Stimulated activated CD8-positive, alpha-beta memory T cell treated with anti-CD3 and anti-CD28 coated beads, Interleukin-4, amount 100 ng/mL, for 1 hour (primary cell): ENCODE measurements at places on chromosomes 7 and 10.
A peak's percentile ranks its signal among the peaks of the same experiment; 100 is the strongest.

GRCh38 chr10:24360282-24361127, 151.6 kb downstream of the KIAA1217 start:
- no peak for DNase-seq

- no peak for DNase-seq
Measured at GRCh38 chr7:82506702-82507101, 63.1 kb upstream of the CACNA2D1 start.

DNA sequence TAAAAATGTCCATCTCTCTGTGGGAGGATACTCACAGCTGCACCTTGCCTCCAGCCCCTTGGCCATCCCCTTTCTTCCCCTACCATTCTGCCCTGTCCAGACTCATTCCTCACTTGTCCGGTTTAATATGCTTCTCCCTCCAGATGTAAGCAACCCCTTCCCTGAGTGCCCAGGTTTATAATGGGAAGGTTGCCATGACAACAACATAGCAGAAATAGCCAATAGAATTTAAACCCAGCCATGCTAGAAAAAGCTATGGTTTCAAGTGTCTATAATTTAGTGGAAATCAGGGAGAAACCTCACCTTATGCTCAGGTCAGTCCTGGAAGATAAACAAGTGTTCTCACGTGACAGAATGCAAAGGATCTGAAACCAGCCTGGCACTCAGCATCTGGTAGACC, 196.0 kb upstream of the FZD8 start:
- no peak for DNase-seq

- DNase-seq, result no peak
Measured at GRCh38 chr7:41107330-41107937, 595.5 kb downstream of the INHBA start.

DNA sequence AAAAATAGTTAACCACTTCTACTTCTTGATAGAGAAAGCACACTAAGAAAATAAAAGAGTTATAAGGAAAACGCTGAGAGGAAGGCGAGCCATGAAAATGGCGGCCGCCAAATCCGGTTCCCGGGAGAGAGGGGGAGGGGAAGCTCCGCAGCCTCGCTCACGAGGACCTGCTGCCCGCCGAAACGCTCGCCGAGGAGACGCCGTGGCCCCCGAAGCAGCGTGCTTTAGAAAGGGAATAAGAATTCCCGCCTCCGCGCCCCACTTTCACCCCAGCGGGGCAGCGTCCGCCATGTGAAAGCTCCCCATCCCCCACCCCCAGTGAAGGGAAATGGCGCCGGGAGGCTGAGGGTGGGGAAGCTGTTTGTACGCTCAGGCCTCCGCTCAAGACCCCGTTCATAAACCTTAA, 505 bp downstream of the HNRNPA2B1 start:
- DNase-seq, result peak; percentile 64

- DNase-seq, result no peak
Measured at GRCh38 chr7:98324782-98325181, 43.3 kb downstream of the BRI3 start.

DNA sequence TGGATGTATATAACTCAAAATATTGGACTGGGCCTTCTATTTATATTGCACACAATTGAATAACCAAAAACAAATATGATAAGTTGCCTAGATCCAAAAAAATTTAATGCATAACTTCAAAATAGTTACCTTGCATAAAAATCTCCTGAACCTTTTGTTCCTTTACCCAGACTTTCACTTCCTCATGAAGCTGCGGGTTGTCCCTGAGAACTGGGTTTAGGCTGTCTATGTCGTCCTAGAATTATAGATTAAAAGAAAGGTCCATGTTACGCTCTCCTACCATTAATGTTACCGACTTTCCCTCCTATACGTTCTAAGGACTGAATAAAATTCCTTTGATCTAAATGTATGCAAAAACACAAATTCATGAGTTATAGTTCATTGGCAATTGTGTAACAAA, 86.6 kb downstream of the NRBF2 start:
- no peak for DNase-seq

GRCh38 chr10:123355748-123356481, 201.7 kb downstream of the BUB3 start:
- no peak for DNase-seq

- DNase-seq, result no peak
Measured at GRCh38 chr7:47602272-47603004, 20.5 kb upstream of the TNS3 start.

DNA sequence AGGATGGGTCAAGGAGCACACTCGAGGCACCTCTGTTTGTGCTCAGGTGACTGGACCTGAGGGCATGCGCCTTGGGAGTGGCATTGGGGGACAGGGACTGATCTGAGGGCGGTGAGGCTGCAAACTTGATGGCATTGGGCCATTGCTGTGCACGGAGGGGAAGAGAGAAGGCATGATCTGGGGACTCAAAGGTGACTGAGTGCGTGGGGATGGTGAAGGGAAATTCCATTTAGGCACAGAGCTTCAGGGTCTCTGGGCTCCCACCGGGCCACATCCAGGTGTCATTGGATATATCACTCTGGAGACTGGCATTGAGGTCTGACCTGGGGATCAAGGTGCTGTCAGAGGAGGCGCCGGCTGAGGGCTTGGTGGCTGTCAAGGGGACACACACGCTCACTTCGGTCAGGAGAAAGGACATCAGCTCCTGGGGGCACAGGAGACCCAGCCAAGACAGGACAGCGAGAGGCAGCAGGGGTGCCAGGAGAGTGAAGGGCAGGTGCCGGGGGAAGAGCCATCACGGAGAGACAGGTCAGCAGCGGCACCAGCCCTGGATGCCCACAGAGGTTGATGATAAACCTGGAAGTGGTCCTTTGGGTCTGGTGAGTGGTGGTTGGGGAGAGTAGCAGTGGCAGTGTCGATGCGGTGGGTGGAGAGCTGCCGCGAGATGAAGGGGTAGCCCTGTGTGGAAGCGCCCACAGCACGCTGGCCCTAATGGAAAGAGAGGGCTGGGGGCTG, 5.5 kb downstream of the ADCK2 start:
- DNase-seq, result no peak

- no peak for DNase-seq
Measured at GRCh38 chr7:41096917-41097316, 606.0 kb downstream of the INHBA start.

DNA sequence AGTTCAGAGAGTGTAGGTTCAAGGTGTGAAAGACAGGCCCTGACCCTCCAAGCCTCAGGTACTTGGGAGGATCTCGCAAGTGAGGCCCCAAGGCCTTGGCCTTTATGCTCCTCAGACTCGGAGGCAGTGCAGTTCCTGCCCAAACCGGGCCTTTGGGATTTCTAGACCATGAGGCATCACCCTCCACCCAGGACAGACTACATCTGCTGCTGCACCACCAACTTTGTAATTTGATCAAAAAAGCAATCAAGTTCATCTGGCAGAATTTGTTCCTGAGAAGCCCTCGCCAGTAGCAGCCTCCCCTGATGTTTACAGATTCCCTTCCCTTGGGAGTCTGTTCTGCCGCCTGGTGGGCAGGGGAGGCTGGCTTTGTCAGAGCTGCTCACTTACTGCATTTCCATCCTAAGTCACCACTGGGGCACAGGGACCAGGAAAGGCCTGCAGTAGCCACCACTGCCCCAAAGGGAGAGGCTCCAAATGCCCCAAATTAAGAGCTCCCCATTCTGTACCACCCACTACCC, 2.1 kb downstream of the CAMK2G start:
- no peak for DNase-seq

DNA sequence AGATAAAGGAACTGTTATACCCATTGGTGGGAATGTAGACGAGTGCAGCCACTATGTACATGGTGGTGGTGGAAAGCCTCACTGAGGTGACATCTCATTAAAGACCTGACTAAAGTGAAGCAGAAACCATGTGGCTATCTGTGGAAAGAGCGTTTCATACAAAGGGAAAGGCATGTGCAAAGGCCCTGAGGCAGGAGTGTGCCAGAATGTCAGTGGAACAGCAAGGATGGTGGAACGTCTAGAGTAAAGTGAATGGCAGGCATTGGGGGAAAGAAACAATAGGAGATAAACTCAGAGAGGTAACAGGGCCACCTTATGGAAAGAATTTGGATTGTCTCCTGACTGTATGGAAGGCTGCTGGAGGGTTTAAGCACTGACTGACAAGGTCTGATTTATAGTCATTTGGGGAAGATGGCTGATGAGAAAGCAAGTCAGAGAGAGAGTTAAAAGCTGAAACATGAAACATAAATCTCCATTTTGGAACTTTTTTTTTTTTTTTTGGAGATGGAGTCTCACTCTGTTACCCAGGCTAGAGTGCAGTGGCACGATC, 245.7 kb downstream of the STK31 start:
- no peak for DNase-seq

DNA sequence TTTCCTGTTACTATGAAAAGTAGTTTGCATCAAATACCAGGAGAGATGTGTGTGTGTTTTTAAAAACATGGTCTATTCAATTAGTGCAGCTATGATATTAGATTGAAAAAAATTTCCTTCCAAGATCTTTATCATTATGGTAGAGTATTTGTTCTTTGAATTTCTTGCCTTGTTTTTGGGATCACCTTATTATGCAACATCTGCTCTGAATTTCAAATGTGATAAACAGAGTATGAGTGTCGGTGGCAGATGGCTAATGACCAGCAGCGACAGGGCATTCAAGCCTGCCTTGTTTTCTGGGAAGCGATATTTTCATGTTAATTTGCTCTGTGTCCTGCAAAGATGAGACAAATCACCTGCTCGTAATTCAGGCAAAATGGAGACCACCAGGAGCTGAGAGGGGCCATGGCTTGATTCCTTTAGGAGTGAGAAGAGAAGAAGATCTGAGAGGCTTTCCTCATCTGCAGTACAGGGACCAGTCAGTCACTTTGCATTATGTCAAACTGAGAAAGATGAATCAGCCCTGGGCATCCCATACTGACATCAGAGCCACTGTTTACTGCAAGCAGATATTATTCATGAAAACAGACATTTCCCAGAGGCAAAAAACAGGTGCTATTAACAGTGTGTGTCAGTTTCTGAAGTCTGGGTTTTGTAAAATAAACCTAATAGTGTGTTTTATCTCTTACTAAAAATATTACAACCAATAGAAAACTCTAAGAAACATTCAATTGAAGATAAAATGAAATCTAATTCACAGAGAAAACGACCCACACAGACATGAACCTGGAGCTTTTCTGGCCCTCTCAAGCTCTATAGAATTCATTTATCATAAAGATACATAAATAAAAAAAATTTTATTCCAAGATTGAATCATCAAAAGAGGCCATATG, 67.6 kb downstream of the CDK6 start:
- no peak for DNase-seq

GRCh38 chr7:118844748-118845147, 620.2 kb downstream of the ANKRD7 start:
- no peak for DNase-seq

DNA sequence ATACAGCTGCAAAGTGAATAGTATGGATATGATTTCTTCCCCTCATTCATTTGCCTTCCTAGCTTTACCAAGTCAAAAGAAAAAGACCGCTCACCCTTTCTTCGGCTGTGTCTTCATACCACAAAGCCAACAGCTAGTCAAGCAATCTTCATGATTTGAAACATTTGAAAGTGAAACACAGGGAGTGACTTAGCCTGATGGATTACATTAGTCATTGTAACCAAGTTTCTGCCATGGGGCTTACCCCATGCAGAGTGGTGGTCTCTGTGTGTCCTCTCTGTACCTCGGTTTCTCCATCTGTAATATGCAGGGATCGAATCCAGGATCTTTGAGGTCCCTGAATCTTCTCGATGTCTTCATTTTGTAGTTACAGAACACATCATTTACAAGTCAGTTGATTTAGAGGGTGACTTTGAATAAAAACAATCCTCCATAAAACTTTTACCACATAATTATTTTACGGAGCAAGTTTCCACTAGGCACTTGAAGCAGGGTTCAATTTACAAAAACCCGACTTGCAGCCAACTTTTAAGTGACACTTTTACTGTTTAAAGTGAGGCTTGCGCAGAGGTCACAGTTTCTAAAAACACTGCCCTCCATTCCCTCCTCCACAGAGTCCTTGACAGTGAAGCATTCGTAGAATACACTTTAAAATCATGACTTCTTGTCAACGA, 2.2 kb upstream of the LGI1 start:
- DNase-seq, result no peak

- DNase-seq, result no peak
Measured at GRCh38 chr10:21519397-21519933, 6.0 kb downstream of the SKIDA1 start.

DNA sequence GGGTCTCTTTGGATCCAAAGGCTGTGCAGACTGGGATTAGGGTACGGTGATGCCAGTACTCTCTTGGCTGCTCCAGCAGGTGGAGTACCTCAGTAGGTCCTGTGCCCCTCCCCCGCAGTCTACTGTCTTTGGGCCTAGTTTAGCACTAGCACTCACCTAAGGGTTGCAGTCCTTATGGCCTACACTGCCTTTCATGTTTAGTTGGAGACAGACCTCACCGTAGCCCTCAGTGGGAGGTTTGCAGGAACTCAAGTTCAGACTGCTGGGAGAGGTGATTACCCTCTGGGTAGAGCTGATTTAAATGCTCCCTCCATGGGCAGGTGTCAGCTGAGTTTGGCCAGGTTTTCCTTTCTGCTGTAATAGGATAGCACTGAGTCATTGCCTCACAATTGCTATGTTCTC, 210.8 kb upstream of the TMEM196 start:
- no peak for DNase-seq
